ENCODE measurements at places on chromosomes 5 and 9.

DNA sequence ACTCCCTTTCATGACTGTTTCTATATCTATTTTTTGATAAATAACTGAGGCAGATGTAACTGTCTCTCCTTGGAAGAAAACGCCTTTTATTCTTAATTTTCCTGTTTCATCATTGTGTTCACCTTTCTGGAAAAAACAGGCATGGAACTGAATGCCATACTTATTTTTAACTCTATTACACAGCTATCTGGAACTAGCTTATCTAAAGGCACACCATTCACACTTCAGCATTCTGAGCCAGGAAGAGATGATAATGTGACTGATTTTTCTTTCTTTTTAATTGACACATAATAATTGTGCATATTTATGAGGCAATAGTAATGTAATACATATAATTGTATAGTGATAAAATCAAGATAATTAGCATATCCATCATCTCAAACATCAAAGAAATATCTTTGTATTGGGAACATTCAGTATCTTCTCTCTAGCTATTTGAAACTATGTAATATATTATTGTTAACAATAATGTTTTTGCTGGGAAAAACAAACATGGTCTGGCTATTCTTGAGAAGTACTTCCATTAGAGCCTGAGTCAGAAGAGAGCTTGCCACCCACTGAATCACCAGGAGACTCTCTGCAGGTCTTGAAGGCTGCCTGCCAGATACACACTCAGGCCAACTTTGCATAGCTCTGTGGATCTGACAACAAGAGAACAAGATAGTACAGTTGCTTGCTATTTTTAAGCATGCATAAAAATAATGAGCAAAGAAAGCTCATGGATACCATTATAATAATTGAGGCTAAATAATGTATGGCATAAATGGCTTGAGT is 501.0 kb upstream of the EDIL3 start:
- DNase-seq, result no peak

DNA sequence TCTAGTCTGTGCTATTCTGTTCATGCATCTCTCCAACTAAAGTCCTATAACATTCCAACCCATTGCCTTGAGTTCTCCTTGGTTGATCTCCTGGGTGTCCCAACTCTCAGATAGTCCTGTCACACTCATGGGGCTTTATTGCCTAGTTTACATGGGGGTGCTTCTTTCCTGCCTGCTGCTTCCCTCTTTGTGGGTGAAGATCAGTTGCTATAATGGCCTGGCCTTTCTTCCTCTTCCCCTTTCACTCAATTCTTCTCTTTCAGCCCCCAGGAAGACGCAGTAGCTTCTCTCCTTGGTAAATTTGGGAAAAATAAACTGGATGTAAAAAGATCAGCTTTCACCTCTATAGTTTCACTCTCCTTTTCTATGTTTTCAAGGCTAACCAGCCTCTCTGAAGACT is 66.5 kb downstream of the PTCD2 start:
- DNase-seq, result no peak

- no peak for DNase-seq
These were observed 389.4 kb downstream of the CDH9 start for GRCh38 chr5:26649000-26649399.

DNA sequence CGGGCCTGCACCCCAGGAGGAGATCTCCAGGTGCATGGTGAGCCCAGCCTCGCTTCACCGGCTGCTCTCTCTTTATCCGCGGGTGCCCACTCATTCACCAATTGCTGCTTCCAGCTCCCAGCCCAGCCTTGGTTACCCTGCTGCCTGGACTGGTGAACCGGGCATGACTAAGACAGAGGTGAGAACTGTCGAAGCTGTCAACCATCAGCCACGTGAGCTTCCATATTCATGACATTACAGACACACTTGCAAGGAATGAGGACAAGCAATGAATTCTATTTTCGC is 220.5 kb downstream of the ROR2 start:
- no peak for DNase-seq

DNA sequence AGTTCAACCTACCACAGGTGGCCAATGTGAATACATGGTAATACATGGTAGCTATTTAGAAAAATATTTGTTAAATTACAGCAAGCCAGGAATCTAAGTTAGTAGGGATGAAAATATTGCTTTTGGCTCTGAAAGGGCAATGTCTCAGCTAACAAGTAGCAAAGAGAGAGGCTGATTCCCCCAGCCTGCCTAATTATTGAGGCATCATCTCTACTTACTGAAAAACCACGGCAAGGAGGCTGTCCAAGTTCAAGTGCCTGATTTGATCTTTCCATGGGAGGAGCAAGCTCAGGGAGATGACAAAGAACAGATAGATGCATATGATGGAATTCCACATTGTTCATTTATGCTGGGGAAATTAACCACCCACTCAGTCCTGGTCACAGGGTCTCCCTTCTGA is 28.7 kb upstream of the UBTD2 start:
- no peak for DNase-seq

All from cortex of kidney (tissue), 1 donor.